Ascending aorta (tissue), 2 donors: ENCODE measurements at places on chromosomes 3 and 15.

DNA sequence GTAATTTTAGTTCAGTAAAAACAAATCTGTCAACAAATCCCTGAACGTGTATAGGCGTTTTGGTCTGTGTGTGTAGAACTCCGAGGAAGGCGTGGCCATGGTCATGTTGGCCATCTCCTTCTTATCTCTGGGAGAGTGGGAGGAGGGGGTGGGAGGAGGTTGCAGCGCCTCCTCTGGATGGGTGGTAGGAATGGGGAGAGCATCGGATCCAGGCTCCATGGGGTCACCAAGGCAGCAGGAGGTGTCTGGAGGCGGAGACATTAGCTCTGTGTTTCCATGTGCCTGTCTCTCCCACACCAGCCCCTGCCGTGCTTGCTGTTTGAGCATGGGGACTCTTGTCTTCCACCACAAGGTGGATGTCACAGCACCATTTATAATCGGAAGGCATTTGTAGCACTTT lies 34.5 kb upstream of the TRPM1 start:
- DNase-seq, result no peak

GRCh38 chr3:35946854-35947515 lies 307.7 kb downstream of the ARPP21 start:
- no peak for DNase-seq

GRCh38 chr3:52038227-52038626 lies 18.1 kb downstream of the DUSP7 start:
- no peak for DNase-seq

DNA sequence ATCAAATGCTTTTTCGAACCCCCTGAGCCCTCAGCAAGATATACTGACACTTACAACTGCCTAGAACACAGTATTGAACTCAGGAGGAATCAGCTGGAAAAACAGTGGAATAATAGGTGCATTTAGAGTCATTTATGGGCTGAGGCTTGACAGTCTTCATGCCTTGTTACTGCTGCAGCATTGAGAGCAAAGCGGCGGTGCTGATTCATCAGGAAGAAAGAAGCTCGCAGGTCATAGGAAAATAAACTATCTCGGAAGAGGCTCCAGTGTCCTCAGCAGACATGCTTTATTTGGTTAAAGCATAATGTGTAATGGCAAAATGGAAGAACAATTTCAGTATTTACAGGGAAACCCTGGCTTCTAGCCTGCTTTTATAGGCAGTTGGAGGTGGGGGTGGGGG lies 30.1 kb upstream of the NEO1 start:
- DNase-seq, result no peak

GRCh38 chr3:175153595-175153994 lies 294.5 kb downstream of the NAALADL2 start:
- DNase-seq, result no peak

GRCh38 chr3:128815318-128816064 lies 63.9 kb upstream of the ACAD9 start:
- no peak for DNase-seq

DNA sequence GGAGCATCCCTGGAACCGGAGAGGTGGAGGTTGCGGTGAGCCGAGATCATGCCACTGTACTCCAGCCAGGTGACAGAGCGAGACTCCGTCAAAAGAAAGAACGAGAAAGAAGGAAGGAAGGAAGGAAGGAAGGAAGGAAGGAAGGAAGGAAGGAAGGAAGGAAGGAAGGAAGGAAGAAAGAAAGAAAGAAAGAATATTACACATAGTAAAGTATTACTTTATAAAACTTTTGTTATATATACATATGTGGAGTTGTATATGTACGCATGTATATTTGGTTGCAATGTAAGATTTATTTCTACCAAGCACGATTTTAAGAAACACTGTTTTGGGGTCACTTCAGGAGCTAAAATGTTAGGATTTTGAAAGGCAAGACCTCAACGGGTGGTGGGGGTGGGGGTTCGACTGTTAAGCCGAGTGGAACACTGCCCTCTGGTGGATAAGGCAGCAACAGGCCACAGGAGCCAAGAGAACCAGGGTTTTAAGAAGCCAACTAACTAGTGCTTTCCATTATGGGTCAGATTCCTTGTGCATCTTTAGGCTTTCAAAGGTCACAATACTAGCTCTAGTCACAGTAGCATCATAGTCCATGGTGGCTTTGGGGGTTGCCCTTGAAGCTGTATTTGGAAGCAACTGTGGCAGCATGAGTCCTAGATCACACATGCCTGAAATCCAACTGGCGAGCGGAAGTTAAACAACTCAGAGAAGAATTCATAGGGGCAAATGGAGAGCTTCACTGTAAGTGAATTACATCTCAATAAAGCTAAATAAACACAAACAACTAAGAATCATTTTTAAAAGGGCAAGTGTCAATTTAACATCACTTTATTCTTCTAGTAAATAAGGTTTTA lies 22.5 kb downstream of the GLB1 start:
- no peak for DNase-seq
